ENCODE measurements at places on chromosomes 3 and 15.

DNA sequence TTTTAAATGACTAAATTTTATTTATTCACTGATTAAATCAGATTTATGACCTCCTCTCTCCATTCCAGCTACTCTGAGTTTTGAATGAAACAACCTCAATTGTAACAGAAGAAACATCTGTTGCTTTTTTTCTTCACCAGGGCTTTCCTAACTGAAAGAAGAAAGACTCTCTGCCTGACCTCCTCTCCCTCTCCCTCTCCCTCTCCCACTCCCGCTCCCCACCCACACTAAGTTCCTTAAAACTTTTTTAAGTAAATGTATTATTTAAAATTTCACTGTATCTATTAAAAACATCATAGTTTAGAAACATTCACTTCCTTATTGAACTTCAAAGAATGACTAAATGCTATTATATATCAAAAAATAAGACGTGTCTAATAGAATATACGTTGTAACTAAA, 122.0 kb downstream of the TFDP2 start:
- DNase-seq, result no peak

- no peak for DNase-seq
Observed at GRCh38 chr3:170621256-170621655, 35.4 kb upstream of the SLC7A14 start.

GRCh38 chr3:18132991-18133390, 292.1 kb downstream of the SATB1 start:
- no peak for DNase-seq

DNA sequence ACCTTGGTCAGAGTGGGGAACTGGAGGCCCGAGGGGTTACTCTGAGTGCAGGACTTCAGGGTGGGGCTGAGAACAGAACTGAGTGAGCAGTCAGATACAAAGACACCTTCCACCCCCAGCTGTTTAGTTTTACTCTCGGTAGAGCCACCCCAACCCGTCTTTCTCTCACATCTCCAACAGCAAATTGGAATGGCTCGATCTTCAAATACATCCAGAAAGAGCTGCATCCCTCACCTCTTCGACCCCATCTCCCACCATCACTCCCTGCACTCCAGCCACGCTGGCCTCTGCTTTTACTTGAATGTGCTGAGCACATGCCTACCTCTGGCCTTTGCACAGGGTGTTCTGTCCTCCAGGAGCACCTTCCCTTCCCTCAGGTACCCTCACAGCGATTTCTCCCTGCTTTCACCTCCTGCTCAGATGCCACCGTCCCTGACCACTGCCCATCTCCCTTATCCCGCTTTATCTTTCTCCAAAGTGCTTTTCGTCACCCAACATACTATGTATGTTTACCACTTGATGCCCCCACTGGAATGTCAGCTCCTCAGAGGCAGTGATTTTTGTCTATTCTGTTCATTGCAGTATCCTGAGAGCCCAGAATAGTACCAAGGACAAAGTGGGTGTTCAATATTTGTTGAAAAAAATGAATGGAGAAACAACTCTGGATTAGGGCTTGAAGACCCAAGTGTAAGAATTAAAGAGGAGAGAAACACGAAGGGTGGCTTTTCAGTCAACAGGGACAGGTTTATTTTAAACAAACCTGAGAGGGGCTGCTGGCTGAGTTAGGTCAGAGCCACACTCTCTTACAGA, 4.4 kb downstream of the CHCHD4 start:
- no peak for DNase-seq

DNA sequence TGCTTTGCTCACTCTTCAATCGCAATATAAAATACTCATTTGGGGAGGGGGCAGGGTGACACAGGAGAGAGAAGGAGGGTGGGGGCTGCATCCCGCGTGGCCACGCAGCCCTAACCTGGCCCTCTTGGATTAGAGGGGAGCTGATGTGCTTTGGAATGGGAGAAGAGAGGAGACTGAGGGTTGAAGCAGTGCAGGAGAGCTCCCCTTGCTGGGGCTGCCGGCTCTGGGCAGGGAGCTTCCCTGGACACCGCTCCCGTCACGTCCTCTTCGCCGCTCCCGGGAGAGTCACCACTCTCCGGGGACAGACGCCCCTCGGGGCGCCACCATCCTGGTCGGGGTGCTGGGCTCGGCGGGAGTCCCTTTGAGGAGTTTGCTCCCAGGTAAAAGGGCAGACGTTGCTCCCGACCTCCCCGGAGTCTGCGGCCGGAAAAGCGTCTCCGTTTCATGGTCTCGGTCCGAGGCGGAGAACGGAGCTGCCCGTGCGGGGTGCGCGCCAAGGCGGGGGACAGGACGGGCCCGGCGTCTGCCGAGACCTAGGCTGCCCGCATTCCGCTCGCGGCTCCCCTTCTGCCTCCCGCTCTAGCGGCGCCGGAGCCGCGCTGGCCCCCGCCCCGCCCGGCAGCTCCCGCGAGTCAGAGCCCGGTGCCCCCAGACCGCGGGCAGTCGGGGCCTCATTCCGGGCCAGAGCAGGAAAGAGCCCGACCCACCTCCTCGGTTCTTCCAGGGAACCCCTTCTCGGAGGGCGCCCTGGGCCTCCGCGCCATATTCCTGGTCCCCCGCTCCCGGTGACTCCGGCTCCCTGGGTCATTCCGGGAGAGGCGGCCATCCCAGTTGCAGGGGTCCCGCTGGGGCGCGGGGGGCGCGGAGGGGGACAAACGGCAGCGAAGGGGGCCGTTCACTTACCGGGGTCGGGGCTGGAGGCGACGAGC, 603 bp downstream of the SLC7A14 start:
- no peak for DNase-seq

Measured in mesenteric fat pad (tissue), 1 donor.